NCI-H2081 (cell line): ENCODE measurements at places on chromosomes 2 and 18.

DNA sequence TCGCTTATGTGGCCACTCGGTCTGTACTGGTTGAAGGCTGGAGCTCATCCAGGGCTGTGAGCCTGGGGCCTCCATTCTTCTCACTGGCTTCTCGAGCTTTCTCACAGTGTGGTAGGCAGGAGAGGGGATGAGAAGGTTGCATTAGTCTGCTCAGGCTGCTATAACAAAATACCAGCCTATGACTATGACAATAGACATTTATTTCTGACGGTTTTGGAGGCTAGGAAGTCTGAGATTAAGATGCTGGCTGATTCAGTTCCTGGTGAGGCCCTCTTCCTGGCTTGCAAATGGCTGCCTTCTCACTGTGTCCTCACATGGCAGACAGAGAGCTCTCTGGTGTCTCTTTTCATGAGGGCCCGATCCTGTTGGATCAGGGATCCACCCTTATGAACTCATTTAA is 6.2 kb upstream of the STK25 start:
- no peak for DNase-seq

DNA sequence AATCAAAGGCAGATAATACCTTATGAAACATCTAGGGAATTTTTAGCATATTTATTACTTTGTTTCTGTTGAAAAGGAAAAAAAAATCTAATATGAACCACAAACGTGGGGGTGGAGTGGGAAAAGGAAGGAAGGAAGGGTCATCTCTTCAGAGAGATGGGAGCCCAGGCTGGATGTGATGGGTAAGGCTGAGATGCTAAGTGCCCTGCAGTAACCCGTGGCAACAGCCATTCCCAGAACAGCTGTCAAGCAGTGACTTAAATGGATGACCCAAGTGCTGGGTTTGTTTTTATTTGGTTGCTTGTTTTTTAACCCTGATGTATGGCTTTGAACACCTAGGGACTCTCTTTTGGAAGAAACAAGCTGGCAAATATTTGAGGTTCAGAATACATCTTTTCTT is 50.7 kb upstream of the KLF7 start:
- no peak for DNase-seq

- DNase-seq, result no peak
These were observed 121.5 kb downstream of the GCA start for GRCh38 chr2:162465430-162465829.

DNA sequence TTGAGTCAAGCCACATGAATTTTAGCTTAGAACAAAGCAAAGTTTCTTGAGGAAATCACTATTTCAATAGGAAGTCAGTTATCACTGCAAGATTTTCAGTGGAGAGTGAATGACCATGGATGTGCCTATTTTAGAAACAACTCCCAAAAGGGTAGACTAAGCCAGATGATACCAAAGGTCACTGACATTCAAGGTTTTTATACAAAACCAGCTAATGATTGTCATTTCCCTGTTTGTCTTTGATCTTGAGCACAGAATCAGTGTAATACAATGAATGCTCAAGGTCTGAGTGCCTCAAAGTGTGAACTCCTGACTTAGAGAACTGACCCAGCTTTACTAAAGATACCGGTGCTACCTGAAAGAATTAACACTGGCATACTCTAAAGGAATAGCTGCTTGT is 60.5 kb downstream of the CDH2 start:
- DNase-seq, result no peak

DNA sequence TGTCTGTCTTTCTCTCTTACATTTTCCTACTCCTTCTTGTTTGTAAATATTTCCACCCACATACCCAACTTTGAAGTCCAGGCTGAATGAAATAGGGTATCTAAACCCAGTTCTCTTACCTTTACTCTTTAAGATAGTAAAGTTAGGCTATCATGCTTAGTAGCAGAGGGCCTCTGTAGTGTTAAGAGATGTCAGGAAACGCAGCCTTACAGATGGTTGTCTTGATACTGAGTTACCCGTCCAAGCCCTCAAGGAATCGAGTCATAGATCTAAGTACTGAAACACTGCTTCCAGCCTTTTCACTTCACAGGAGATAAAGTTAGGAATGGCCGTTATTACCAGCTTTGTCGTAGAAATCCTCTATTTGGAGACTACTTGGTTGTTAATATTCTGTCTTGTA is 24.3 kb downstream of the MRPS9 start:
- DNase-seq, result no peak

DNA sequence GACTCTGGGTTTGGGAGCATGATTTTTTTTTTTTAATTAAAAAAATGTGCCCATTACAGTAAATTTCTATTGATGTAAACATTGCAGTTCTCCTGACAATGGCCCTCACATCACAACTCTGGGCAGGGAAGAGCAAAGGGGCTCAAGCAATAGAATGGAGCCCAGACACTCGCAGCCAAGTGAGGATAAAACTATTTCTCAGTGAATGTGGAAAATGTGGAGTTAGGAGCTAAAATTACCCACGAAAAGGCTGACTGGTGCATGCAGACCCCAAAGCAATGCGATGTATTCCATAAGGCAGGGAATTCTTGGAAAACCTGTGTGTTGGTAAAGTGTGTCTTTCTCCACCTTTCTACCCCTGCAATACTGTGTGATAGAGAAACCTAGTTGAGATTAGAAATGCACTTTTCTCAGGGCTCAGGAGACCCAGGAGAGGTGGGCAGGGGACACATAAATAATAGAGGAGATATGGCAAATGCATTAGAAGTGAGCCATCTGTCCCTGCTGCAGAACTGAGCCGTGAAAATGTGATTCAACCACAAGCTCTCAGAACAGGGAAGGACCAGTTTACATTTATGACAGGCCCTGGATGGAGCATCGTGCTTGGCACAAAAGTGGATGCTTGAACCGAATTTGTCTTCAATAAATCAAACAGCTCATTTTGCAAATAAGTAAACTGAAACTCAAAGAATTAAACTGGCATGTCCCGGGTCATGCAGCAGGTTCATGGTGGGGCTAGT is 100.1 kb downstream of the MYCN start:
- DNase-seq, result no peak

DNA sequence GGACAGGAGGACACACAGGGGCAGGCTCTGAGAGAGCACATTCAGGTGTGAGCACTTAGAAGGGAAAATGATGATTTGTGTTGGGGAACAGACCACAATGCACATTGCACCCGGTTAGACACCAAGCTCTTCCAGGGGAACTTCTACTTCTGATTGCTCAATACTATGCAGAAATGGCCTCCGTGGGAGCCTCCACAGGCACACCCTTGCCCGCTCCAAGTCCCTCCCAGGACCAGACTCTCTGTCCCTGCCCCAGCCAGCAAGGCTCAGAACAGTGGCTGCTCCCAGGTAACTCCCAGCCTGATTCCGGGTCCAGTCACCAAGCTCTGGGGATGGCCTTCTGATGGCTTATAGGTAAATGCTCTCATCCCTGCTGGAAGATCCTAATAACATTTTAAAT is 56.2 kb downstream of the BCL2L11 start:
- DNase-seq, result no peak

- no peak for DNase-seq
These were observed 97.0 kb upstream of the SMAD2 start for GRCh38 chr18:48027401-48027963.

GRCh38 chr2:37708146-37708545 is 36.7 kb upstream of the CDC42EP3 start:
- no peak for DNase-seq

DNA sequence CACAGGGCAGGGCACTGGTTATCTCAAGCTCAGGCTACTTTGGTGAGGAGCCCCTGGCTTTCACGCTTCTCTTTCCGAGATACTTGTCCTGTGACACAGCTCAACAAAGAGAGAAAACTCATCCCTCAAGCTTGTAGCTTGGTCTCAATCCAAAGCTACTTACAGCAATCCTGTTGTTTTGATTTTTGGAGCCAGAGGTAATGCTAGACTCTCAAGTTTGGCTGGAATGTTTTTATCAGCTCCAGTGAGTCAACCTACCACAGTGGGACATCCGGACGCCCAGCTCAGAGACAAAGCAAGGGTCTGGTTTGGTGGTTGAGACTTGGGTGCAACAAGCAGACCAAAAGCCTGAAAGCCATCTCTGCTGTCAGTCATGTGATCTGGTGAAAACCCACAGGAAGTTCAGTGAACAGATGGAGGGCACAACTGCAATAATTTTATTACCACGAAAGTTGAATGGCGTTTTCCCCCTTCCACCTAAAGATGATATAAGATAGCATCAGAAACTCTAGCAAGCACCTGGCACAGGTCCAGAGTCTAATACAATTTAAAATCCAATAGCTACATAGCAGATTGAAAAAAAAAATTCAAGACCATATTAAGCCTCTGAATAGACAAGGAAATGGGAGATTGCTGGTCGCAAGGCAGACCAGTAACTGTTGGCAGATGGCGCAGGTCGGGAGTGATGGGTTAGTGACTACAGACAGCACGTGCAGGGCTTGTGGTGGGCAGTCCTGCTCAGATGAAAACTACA is 102.3 kb upstream of the SMAD7 start:
- no peak for DNase-seq

DNA sequence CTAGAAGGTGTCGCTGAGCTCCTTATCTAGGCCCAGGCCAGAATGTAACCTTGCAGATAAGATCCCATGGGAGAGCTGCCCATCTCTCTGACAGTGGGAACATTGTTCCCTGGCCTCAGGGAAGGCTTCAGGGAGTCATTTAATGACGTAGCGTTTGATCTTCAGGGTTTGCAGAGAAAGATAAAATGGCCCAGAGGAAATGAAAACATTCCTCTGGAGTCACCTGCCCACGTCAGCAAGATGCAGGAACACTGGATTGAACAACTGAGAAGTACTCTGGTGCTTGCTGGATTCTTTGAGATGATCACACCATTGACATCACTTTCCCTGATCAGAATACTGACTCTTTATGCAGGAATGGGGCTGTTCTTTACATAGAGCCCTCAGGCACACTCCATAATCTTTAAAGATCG is 51.6 kb downstream of the MAPK4 start:
- no peak for DNase-seq

GRCh38 chr2:62149708-62150107 is 46.2 kb upstream of the B3GNT2 start:
- no peak for DNase-seq
